ENCODE measurements at places on chromosomes 6 and 20.
A peak's percentile ranks its signal among the peaks of the same experiment; 100 is the strongest.

DNA sequence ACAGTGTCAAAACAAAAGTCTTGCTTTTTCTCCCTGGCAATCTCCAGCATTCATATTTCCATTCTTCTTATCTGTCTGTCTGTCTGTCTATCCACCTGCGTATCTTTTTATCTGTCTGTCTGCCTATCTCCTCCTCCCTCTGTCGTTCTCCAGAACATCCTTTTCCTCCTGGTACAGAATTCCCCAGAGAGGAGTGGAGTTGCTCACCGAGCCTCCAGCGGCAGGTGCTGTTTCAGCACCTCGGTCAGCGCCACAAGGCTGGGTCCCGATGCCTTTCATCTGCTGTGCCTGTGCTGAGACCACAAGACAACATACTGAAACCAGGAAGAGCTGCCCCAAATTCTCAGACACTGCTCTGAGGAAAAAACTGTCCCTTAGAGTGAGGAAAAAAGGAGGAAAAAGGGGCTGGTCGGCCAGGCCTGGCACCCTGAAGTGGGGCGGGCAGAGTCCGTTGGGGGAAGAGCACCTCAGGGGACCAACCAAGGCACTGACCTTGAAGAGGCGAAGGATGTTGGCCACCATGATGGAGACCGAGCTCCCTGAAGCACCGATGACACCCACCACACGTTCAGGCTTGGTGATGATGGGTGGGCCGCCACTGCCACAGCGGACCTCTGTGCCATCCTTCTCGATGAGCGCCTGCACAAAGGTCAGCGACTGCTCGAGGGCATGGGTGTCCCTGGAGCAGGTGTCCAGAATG is 13.3 kb downstream of the GRM4 start:
- DNase-seq: peak; percentile 32

- no peak for DNase-seq
Observed at GRCh38 chr6:170347091-170347490, 40.5 kb downstream of the FAM120B start.

DNA sequence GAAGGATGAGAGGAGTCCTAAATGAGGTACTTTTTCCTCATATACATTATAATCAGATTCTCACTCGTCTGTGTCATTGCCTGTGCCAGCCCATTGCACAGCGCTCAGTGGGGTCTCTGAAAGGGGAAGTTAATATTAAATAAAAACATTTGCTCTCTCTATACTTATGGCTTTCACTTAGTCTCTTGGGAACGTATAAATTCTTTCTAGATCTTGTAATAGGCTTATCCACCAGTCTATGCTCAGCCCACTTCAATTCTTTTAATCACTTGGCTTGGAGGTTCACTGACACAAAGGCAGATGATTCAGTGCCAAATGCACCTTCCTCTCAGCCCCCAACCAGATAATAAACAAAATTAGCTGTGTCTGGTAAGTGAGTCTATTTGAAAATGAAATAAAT is 164.3 kb upstream of the OGFRL1 start:
- peak; percentile 24 for DNase-seq

DNA sequence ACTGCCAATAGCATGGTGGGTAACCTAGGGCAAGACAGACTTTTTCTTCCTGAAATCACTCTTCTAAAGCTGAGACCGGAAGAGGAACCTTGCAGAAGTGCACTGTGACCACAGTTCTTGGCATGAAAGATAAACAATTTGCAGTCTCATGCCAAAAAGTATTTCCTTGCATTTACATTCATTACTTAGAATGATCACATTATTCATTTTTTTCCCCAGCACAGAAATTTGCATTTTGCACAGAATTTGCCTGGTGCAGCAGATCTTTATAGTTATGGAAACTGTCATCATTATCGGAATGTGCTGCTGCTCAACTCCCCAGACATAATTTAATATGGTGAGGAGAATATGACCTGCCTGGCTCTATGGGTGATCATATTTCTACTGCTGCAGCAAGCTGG is 42.2 kb upstream of the EDN3 start:
- DNase-seq: no peak

GRCh38 chr6:104212977-104213668 is 646.6 kb downstream of the HACE1 start:
- no peak for DNase-seq

DNA sequence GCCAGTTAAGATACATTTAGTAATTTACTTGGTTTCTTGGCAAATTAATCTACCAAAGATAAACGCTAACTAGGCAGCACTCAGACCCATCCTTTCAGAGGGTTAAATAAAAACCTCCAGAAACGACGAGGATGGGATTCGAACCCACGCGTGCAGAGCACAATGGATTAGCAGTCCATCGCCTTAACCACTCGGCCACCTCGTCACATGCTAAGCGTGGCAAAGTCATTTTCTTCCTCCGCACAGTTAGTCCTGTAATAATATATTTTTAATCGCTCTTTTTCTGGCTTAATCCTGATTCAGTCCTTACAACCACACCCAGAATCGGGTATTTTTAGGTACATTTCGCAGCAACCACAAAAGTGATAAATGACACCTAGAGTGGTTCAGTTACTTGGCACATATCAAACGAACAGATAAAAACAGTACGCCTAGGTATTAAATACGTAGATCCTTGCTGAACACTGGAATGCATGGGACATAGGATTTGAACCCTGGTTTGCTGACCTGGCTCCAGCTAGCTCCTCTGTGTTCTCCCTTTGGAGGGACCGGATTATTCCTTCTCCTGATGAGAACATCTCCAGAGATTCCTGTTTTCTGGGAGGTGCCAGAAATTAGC is 71.6 kb downstream of the GPX5 start:
- peak; percentile 47 for DNase-seq

DNA sequence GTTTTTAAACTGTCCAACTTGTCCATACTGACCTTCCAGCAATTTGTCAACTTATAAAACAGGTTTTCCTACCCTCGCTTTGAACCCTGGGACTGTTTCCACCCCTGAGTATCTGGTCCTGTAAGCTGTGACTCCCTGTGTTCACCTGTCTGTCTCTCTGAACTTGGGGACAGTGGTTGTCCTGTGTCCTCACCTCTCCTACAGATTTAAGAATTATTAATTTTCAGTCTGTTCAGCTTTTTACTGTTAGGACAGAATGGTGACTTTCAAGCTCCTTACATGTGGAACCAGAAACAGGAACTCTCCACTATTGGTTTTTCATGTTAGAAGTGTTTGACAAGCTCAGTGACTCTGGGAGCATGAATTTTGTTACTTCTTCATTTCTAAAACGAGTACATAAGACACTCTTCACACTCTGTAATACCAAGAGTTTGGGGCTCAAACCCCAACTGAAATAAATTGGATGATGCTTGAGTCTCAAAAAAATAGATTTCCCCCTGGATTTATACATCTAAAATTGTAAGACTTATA is 713.9 kb downstream of the COL12A1 start:
- DNase-seq: no peak

GRCh38 chr6:13355043-13355945 is 27.0 kb upstream of the TBC1D7 start:
- DNase-seq: peak; percentile 97

DNA sequence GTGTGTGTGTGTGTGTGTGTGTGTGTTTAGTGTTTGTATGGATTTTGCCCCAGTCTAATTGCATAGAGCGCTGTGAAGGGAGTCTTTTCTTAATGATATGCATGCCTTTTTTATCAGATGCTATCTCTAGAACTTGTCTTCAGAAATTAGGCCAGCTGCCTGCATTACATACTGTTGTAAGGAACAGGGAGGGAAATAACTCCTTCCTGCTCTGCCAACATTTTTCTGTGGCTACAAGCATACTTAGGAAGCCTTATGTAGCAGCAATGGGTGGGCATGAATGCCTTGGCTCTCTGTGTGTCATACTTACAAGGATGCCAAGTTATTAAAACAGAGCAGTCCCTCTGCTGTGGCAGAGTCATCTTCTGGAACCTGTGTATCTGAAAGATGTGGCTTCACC is 8.0 kb upstream of the COL21A1 start:
- peak; percentile 61 for DNase-seq

DNA sequence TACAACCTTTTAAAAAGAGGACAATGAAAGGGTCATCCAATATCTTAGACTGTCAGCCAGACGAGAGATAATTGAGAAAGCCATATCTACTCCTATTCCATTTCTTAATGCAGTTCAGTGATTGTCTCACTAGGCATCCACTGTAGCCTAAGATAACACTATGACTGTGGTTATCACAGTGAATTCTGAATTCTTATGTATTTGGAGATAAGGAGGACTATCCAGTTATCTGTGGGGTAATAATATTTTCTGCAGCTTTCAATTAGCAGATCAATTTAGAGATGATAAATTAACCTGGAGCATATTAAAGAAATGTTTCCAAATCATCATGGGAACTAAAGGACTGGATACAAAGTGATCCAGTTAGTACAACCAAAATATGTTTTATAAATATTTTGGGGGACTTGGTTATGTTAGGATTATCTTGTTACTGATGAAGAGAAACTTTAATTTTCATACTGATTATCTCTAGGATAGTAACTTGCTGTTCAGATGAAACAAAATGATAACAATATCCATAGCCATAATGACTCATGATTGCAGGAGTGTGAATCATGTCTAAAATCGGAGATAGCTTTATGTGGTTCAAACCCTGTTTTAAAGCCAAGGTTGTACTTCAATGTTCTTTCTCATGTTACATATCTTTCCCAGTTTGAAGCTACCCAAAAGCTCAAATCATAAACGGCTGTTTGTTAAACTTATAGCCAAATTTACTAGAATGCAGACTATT is 1152.0 kb downstream of the HACE1 start:
- no peak for DNase-seq

DNA sequence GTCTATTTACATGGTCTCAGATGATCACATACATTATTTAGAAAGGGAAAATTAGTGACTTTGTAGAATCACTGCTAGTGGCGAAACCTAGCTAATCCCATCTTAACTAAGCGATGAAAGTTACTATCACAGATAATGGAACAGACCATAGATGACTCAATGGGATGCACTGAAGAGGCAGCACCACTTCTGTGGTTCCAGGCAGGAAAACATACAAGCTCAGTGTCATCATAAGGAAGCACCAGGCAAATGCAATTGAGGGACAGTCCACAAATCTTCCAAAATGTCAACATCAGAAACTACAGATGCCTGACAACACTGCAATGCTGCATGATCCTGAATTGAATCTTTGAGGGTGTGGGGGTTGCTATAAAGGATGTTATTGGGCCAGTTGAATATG is 15.9 kb upstream of the SNAI1 start:
- peak; percentile 50 for DNase-seq

GRCh38 chr6:69887026-69887425 is 20.7 kb downstream of the COL19A1 start:
- no peak for DNase-seq

DNA sequence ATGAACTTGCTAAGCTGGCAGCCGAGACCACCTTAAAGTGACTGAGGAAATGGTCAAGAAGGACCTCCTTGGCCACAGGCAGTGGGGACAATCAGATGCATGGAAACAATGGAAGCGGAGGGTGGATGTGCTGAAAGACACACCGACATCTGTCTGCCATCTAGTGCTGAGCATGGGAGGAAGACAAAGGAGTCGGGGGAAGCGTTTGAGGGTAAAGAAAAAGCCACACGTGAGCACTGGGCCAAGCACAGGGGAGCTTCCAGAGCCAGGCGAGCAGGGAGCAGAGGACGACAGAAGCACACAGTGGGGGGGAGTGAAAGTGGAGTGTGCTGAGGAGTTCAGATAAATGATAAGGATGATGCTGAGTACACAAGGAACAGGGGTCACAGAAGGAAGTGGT is 367.8 kb downstream of the ZFAND3 start:
- no peak for DNase-seq

DNA sequence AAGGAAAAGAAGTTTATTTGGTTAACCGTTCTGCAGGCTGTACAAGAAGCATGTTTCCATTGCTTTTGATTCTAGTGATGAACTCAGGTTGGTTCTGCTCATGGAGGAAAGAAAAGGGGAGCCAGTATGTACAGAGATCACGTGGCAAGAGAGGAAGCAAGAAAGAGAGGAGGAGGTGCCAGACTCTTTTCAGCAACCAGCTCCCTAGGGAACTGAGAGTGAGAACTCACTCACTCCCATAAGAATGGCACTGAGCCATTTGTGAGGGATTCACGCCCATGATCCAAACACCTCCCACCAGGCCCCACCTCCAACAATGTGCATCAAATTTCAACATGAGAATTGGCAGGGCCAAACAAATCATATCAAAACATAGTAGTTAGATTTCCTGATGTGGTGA is 649.1 kb downstream of the EPM2A start:
- DNase-seq: peak; percentile 20

DNA sequence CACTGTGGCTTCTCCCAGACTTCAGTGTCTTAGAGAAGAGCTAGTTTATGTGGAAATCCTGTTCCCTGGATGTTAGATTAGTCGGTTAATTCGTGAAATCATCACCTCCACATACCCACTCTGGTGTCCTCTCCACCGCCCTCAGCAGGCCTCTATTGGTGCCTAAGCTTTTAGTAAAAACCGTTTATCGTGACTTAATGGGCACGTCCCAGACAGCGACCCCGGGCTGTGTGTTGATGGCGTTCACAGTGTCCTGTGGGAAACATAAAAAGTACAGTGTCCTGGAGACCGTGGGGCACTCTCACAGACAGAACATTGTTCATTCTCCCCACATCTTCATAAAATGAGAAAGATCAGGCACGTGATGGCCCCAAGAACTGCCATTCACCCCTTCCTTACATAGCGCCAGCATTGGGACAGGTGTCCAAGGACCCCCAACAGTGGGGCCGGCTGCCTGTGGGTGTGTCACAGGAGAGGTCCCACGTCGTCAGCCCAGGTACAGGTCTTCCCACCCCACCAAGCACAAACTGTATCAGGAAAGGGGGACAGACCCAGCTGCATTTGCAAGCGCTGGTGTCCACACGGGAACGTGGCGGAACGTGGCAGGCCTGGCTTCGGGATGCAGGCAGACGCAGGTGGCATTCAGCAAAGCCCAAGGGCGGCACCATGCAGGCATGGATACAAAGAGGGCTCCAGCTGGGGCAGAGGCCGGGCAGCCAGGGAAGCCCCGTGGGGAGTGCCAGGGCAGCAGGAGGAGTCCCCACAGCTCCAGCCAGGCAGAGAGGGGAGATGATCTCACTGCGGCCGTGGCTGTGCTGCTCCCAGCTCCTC is 237.7 kb downstream of the DLL1 start:
- no peak for DNase-seq

DNA sequence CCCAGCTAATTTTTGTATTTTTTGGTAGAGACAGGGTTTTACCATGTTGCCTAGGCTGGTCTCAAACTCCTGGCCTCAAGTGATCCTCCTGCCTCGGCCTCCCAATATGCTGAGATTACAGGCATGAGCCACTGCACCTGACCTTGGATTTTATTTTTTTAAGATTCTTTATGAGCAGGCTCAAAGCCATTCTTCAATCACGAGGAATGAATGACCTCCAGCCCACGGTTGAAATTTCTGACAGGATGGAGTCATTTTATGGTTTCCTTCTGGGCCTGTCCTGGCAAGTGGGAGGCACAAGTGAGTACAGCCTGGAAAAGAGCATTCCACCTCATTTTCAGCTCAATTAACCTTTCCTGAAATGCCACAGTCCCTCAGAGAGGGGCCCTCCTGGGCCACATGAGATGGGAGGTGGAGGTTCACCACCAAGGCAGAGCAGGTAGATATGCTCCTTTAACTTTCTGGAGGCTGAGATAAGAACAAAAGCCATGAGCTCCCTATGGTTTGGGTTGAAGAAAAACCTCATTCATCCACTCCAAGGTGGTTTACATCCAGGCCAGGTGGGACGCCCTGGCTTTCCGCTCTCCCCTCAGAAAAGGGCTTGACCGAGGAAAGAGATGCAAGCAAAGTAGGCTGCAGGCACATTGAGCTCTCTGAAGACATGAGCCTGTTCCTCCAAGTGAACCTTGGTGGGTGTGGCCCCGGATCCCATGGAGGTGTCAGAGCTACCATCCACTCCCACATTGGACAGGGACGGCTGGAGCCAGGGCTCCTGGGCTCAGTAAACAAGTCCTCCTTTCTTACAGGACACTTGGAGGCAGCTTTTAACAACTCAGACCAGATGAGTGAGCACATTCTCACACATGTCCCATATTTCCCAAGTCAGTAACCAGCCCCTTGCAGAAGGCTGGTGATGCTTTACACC is 208.5 kb upstream of the SSTR4 start:
- no peak for DNase-seq
